ENCODE measurements at places on chromosomes 4 and X. TPM values are rescaled to one million over a fixed set of nuclear protein-coding genes. Genes with fewer than 3 reads are reported as not detected.

Gene PCDH18
- 3.4 TPM for total RNA-seq

Gene TMEM31
- not detected for total RNA-seq

- DNase-seq, result peak; percentile 14
Observed at GRCh38 chrX:71871367-71871766, 39.3 kb upstream of the NHSL2 start.

Gene UGT8
- not detected for total RNA-seq

Data from G401 (cell line).